ENCODE measurements at places on chromosomes 12 and 14.

DNA sequence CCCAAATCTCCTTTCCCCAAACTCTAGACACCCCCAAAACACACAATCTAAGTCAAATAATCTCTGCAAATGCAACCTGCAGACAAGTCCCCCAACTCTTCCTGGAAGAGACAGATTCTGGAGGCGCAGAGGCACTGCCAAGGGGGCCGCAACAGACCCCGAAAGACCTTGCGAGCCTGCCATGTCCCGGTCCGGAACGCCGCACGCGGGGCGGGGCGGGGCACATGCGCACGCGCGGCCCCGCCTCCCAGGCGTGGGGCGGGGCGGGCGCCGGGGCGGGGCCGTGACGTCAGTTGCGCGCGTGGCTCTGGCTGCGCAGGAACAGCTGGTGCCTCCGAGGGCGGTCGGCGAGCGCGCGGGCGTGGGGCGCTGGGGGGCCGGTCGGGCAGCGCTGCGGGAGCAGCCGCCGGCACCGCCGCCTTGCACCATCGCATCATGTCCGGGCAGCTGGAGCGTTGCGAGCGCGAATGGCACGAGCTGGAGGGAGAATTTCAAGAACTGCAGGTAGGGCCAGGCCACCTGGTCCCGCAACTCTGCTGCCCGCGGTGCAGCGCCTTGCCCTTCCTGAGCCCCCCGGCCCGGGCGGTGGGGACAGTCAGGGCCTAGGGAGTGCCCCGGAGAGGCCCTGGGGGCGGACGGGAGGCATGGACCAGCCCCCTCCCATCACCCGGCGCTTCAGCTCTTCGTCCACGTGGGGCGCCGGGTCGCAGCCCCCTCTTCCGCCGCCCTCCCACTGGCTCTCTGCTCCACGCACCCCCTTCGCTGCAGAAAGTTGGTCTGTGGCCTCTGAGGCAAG lies at the start of gene TMEM120B:
Gene TMEM120B, plus strand, starts transcription at position 292 of the 796 bp plus-strand sequence. Its CDS starts 144 bp downstream, at position 436.
- peak; percentile 81 for DNase-seq

- no peak for DNase-seq
Observed at GRCh38 chr12:116183741-116184141, 93.8 kb downstream of the MED13L start.

- DNase-seq = no peak
Observed at GRCh38 chr12:53046655-53047220, 3.1 kb upstream of the TNS2 start.

GRCh38 chr12:16165506-16165905 lies 112.0 kb downstream of the SLC15A5 start:
- DNase-seq = peak; percentile 20

- no peak for DNase-seq
Observed at GRCh38 chr14:32311294-32312009, 17.6 kb upstream of the AKAP6 start.

DNA sequence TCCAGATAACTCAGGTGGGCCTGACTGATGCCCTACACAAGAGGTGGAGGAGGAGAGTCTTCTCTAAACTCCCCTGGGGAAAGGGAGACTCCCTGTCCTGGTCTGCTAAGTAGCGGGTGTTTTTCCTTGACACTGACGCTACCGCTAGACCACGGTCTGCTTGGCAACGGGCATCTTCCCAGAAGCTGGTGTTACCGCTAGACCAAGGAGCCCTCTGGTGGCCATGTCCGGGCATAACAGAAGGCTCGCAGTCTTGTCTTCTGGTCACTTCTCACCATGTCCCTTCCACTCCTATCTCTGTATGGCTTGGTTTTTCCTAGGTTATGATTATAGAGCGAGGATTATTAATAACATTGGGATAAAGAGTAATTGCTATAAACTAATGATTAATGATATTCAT lies 965.5 kb downstream of the TMEM121 start:
- DNase-seq = no peak

- DNase-seq = no peak
Observed at GRCh38 chr12:82948491-82948890, 261.8 kb downstream of the TMTC2 start.

- no peak for DNase-seq
Observed at GRCh38 chr12:29035112-29035511, 114.0 kb upstream of the FAR2 start.

DNA sequence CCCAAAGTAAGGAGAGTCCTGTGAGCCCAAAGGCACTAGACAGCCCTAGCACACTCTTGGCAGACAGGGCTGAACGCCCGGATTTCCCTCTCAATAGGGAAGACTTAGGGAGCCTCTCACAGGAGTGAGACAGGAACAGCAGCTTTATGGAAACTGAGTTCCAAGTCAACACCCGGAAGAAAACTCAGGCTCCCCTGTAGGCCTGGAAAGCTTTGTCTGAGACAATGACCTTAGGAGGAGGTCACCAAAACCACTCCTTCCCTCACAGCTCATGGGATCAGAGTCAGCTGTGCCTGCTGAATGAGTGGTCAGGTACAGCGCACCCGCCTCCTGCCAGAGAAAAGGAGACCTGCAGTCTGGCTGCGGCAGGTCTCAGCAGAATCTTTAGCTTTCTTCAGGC lies 229.5 kb downstream of the CACNA1C start:
- no peak for DNase-seq

GRCh38 chr14:72451054-72451972 lies 442.6 kb downstream of the DPF3 start:
- DNase-seq = no peak

- DNase-seq = no peak
Observed at GRCh38 chr12:111748867-111749266, 17.9 kb upstream of the ALDH2 start.

DNA sequence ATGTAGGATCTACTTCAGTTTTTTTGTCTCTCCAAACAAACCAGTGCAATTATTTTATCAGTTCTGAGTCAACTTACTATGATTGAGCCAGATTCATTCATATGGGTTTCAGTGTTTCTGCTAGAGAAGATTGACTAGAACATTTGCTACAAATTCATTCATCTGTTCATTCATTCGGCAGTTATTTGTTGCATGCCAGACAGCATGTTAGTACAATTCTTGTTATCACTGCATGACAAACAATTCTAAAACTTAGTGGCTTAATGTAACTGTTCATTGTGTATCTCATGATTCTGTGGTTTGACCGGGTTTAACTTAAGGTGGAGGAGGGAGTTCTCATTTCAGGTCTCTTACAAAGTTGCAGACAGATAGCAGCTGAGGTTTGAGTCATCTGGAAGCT lies 52.3 kb downstream of the POLR3B start:
- no peak for DNase-seq

- no peak for DNase-seq
Observed at GRCh38 chr14:65044596-65044959, 57.7 kb downstream of the MAX start.

GRCh38 chr14:34059925-34060650 lies 109.2 kb upstream of the EGLN3 start:
- DNase-seq = peak; percentile 55

DNA sequence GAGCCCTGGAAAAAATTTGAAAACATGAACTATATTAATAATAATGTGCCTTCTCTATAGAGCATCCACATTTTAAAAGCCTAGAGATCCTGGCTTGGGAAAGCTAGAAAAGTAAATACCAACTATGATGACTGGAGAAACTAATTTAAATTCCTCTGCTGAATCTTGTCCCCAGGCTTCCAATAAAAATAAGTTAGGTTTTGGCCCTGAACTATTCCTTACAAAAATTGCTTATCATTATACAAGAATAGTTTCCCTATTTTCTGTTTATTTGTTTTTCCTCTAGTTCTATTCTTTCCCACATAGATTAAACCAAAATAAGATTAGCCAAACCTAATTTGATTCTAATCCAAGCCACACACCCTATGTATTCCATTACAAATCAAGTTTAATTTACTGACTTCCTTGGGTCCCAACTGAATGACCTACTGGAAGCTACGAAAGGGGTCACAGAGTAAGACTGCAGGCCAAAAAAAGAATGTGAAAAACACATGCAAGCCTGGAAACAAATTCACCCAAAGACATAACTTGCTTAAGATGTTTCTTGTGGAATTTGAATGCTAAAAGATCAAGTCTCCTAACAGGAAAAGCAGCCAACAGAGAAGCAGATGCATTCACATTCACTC lies 133.0 kb downstream of the PAWR start:
- no peak for DNase-seq

DNA sequence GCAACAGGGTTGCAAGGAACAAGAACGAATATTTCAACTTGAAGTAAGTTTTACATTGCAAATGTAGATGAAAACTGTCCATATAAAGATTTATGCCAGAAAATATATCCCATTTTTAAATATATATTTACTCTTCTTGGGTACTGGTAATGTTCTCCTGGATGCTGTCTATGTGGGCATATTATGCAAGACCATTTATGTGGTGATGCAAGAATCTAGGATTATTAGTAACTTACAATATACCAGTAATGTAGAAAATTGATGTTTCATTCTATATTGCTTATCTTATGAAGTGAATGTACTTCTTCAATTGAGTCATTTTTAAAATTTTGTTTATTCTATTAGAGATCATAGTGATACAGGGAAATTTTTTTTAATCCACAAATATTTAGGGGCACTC lies 25.1 kb downstream of the FGFR1OP2 start:
- no peak for DNase-seq

GRCh38 chr14:76212242-76212641 lies 60.5 kb downstream of the GPATCH2L start:
- DNase-seq = no peak

- no peak for DNase-seq
Observed at GRCh38 chr12:102917026-102917787, at the start of gene PAH. PAH (minus strand) TSS chr12:102917244; CDS start chr12:102917130, 114 bp downstream.
